ENCODE measurements at places on chromosomes 5 and 9. TPM values are rescaled to one million over a fixed set of nuclear protein-coding genes. Genes with fewer than 3 reads are reported as not detected.

GRCh38 chr5:132661231-132662003 is 3.4 kb downstream of the IL13 start:
- H3K4me1 ChIP-seq, result peaks cover 13% of the 10 kb centered on the region
- H3K27me3 ChIP-seq, result peaks cover 13% of the 10 kb centered on the region
- no peak overlapping the region for H3K27ac ChIP-seq
- H3K36me3 ChIP-seq, result no peaks in the 10 kb centered on the region
- DNase-seq, result no peak

- DNase-seq, result no peak
- no peak overlapping the region for H3K4me3 ChIP-seq
- H3K27ac ChIP-seq, result peak overlapping the region; percentile 60
These were observed 39.6 kb downstream of the WNK2 start for GRCh38 chr9:93223260-93224180.

GRCh38 chr9:69874301-69875060 is 53.9 kb downstream of the CFAP95 start:
- no peak for DNase-seq
- H3K36me3 ChIP-seq, result no peaks in the 10 kb centered on the region
- H3K4me3 ChIP-seq, result no peak overlapping the region
- H3K4me1 ChIP-seq, result peaks cover 20% of the 10 kb centered on the region
- peak overlapping the region; percentile 18 for H3K27ac ChIP-seq
- no peaks in the 10 kb centered on the region for H3K27me3 ChIP-seq

- H3K36me3 ChIP-seq, result no peaks in the 10 kb centered on the region
- no peak overlapping the region for H3K4me3 ChIP-seq
- DNase-seq, result no peak
- H3K27me3 ChIP-seq, result no peaks in the 10 kb centered on the region
- peaks cover 3% of the 10 kb centered on the region for H3K4me1 ChIP-seq
These were observed 359.5 kb downstream of the PTPRD start for GRCh38 chr9:10253341-10253740.

DNA sequence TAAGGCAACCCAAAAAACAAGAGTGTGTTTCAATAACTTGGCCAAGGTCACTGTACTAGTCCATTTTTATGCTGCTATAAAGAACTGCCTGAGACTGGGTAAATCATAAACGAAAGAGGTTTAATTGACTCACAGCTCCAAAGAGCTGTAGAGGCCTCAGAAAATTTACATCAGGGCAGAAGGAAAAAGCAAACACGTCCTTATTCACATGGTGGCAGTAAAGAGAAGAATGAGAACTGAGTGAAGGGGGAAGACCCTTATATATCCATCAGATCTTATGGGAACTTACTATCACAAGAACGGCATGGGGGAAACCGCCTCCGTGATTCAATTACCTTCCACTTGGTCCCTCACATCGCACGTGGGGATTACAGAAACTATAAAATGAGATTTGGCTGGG is 64.3 kb upstream of the CAMK4 start:
- no peak for DNase-seq
- no peak overlapping the region for H3K4me3 ChIP-seq
- no peaks in the 10 kb centered on the region for H3K36me3 ChIP-seq
- H3K27me3 ChIP-seq, result no peaks in the 10 kb centered on the region

DNA sequence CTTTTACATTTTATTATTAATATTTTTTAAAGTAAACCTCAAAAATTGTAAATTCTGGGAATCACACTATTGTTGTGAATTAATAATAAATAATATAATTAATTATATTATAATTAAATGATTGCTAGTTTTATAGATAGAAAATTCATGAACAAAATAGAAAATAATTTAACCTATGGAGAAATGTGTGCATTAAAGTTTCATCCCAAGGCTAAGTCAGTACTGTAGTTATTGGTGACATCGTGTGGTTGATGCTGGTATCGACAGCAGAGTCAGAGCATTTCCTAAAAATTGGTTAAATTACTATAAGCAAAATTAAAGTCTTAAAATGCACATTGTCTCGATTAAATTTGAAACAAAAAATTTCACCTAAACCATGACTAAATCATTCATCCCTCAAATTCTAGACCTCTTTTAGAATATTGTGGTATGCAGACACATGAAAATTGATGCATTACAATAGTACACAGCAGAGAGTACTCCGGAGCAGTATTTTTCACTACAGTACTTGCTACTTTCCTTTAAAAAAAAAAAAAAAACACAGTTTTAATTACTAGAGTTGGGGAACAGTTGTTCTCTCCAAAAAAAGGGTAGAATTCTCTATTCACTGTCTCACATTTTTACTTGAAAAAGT is 73.9 kb downstream of the RORB start:
- H3K4me1 ChIP-seq, result peaks cover 27% of the 10 kb centered on the region
- H3K36me3 ChIP-seq, result no peaks in the 10 kb centered on the region
- peak overlapping the region; percentile 35 for H3K27ac ChIP-seq
- DNase-seq, result peak; percentile 48

DNA sequence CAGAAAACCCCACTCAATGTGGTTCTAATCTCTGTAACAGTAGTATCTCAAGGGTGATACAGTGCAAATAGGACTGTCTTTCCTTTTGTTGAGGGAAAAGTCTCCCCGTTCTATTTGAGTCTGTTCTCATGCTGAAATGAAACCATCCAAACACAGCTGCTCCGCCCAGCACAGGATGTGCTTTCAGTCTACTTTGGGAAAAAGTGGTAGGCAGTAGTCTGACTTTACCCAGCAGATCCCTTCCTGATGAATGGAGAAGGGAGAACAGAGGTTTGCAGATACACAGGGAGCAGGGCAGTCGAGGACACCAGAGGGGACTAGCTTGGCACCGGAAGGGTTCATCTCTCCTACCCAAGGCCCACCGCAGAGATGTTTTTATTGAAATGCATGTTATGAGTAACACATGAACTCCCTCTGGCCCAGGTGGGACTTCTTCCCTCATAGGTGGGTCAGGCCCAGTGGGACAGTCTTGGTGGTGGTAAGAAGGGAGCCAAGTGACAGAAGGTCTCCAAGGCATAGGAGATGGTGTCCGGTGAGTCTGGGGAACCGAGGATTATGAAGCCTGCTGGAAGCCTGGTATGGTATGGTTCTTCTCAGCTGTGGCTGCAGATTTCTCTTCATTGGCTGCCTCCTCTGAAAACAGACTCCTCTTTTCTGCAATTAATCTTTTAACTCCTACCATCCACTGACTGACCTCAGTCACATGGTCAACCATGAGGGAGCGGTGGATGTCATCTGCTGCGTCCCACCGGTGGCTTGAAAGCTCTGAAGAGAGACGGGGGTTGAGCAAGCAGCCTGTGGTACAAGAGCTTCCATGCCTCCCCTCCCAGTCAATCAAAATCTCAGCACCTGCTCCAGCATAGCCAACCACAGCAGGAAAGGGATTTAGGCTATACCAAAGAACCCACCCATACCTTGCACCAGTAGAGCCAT is 3.0 kb downstream of the EIF4EBP3 start:
- H3K36me3 ChIP-seq, result peaks cover 18% of the 10 kb centered on the region
- no peaks in the 10 kb centered on the region for H3K27me3 ChIP-seq
- H3K4me3 ChIP-seq, result no peak overlapping the region

The TEK gene
- 1.5 TPM for total RNA-seq

The REEP2 gene
- total RNA-seq, result 56.6 TPM

The DEPDC1B gene
- total RNA-seq, result 15.7 TPM

The TMED9 gene
- 146 TPM for total RNA-seq

The MARCOL gene
- total RNA-seq, result not detected

The AGXT2 gene
- total RNA-seq, result not detected
